Glomerular endothelial cell (primary cell): ENCODE measurements at places on chromosomes 16 and 17. TPM values are rescaled to one million over a fixed set of nuclear protein-coding genes. Genes with fewer than 3 reads are reported as not detected.

WFDC1 gene
- not detected in 2 replicates for total RNA-seq

PMM2 gene
- total RNA-seq: 35.0 and 53.0 TPM in 2 replicates

CCL17 gene
- not detected in 2 replicates for total RNA-seq

DNA sequence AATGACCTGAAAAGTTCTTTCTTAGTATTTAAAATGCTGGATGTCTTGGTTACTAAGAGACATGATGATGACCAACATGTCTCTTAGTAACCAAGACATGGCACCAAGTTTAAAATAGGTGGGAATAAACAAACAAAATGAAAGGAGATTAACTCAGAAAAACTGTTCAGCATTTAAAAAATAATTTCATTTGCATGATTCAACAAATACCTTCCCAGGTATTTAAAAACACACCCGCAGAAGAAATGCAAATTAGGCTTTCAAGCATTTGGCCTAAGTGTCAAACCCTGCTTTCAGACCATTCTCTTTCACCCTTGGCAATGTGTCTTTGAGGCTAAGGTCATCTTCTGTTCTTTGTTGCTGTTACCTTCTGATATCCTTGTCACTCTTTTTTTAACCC is 91.4 kb upstream of the CORO6 start:
- no peak for DNase-seq

- no peak for DNase-seq
These were observed 7.5 kb downstream of the NFE2L1 start for GRCh38 chr17:48055531-48056245.

- no peak for DNase-seq
These were observed 100.6 kb upstream of the CACNG5 start for GRCh38 chr17:66734186-66734943.
